Muscle of leg (tissue), 16 donors: ENCODE measurements at places on chromosomes 12 and 14. TPM values are rescaled to one million over a fixed set of nuclear protein-coding genes. Genes with fewer than 3 reads are reported as not detected.

The NOPCHAP1 gene
- 17.6 TPM for total RNA-seq

DNA sequence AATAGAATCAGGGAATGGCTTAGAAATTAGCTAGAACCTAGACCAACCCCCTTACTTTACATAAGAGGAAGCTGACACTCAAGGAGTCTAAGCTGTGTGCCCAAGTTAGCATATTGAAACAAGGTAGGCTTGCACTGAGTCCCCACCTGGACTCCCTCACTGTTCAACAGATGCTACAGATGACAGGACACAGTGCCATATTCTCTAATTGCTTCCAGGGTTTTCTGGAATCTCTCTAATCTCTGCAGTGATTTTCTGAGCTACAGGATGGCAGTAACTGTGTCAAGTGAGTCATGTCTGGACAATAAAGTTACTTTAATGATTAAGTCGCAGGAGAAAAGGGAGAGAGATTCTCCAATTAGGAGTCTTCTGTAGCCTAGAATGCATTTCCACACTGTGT, 35.8 kb downstream of the AKAP6 start:
- H3K4me1 ChIP-seq: peaks cover 8% of the 10 kb centered on the region
- no peak overlapping the region for H3K27ac ChIP-seq
- H3K36me3 ChIP-seq: no peaks in the 10 kb centered on the region
- H3K4me3 ChIP-seq: no peak overlapping the region
- DNase-seq: no peak

The HOXC5 gene
- 1.1 TPM for total RNA-seq

The PGF gene
- 30.2 TPM for total RNA-seq

DNA sequence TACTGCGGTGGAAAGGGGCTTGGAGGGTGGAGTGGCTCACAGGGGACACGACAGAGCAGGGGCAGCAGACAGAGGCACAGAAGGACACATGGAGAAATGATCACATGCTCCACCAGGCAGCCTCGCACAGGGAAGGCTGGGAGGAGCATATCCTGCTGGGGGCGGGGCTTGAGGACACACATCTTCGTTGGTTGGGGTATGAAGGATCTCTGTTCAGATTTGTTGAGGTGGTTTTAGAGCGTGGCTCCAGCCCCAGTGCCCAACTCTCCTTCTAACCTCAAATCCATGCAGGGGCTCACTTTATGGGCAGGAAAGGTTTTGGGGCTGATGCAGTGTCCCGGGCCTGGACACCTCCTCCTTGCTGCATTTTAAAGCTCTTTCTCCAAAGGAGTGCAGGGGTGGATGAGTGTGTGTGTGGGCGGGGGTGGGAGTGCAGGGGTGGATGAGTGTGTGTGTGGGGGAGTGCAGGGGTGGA, 733 bp upstream of the P3H3 start:
- peaks cover 26% of the 10 kb centered on the region for H3K36me3 ChIP-seq
- H3K4me3 ChIP-seq: peak overlapping the region; percentile 9
- peaks cover 53% of the 10 kb centered on the region for H3K4me1 ChIP-seq
- peaks cover 8% of the 10 kb centered on the region for H3K27me3 ChIP-seq

GRCh38 chr12:51323966-51324895, at the start of gene BIN2:
TSS of gene BIN2 (minus strand) at chr12:51324174. CDS start at chr12:51324102, 72 bp downstream.
- peak within 1 kb of the TSS; percentile 26 for H3K27ac ChIP-seq
- peak within 1 kb of the TSS; percentile 31 for H3K4me3 ChIP-seq
- DNase-seq: peak; percentile 27
- H3K27me3 ChIP-seq: no peaks in the 10 kb centered on the region
- peaks cover 5% of the 10 kb centered on the region for H3K4me1 ChIP-seq
- H3K36me3 ChIP-seq: no peaks in the 10 kb centered on the region

- H3K27me3 ChIP-seq: no peaks in the 10 kb centered on the region
- H3K4me1 ChIP-seq: peaks cover 38% of the 10 kb centered on the region
- H3K36me3 ChIP-seq: peaks cover 28% of the 10 kb centered on the region
- peak overlapping the region; percentile 89 for H3K4me3 ChIP-seq
Observed at GRCh38 chr14:76811561-76811960, 1.1 kb downstream of the ANGEL1 start.

DNA sequence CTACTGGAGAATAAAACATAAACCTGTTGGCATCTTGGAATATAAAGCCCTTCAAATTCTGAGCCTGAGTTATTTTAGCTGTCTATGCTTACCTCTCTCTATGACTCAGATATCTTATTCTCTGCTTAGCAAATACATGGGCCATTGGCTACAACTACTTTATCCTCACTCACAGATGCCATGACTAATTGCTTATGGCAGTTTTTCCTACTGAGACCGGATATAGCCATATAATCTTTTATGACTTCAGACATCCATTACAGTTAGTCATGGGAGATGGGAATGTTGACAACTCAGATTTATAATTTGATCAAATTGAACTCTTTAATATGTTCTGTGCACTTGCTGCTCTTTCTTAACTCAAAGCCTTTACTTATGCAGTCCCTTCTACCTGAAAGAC, 502.4 kb upstream of the ATP2B1 start:
- no peaks in the 10 kb centered on the region for H3K27me3 ChIP-seq
- H3K4me3 ChIP-seq: no peak overlapping the region
- H3K4me1 ChIP-seq: no peaks in the 10 kb centered on the region
- H3K36me3 ChIP-seq: no peaks in the 10 kb centered on the region

GRCh38 chr14:66074537-66074936, 411.6 kb upstream of the CCDC196 start:
- H3K36me3 ChIP-seq: no peaks in the 10 kb centered on the region
- no peaks in the 10 kb centered on the region for H3K27me3 ChIP-seq
- H3K27ac ChIP-seq: no peak overlapping the region
- no peak overlapping the region for H3K4me3 ChIP-seq

- H3K4me3 ChIP-seq: no peak overlapping the region
- H3K4me1 ChIP-seq: no peaks in the 10 kb centered on the region
- no peak overlapping the region for H3K27ac ChIP-seq
- H3K27me3 ChIP-seq: no peaks in the 10 kb centered on the region
Observed at GRCh38 chr12:87779016-87779415, 250.2 kb downstream of the C12orf50 start.

The AHNAK2 gene
- total RNA-seq: 21.6 TPM
